Esophagus muscularis mucosa (tissue), 4 donors: ENCODE measurements at places on chromosomes 2 and 18. TPM values are rescaled to one million over a fixed set of nuclear protein-coding genes. Genes with fewer than 3 reads are reported as not detected.
A peak's percentile ranks its signal among the peaks of the same experiment; 100 is the strongest.

REG1B gene
- total RNA-seq, result not detected

GRCh38 chr18:35489913-35490490 lies 7.8 kb downstream of the INO80C start:
- no peaks in the 10 kb centered on the region for H3K36me3 ChIP-seq
- H3K4me1 ChIP-seq, result peaks cover 23% of the 10 kb centered on the region
- DNase-seq, result peak; percentile 75

DNA sequence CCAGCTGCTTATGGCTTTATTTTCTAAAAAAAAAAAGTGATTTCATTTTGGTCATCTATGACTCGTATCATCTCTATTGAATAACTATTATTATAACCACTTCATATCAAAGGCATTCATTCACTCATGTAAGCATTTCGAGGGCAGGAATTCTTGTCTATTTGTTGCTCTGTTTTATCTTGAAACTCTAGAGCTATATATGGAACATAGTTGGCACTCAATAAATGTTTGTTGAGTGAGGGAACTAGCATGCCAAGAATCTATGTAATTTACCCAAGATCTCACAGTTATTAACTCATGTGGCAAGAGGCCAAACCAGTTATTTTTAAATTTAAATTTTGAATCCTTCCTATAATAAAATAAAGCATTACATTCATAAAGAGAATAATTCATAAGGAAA lies 470.1 kb downstream of the TMX3 start:
- DNase-seq, result no peak
- no peaks in the 10 kb centered on the region for H3K36me3 ChIP-seq
- no peaks in the 10 kb centered on the region for H3K27me3 ChIP-seq
- H3K27ac ChIP-seq, result no peak overlapping the region
- H3K4me1 ChIP-seq, result no peaks in the 10 kb centered on the region

LINC00305 gene
- total RNA-seq, result not detected

RNF144A gene
- 5.4 TPM for total RNA-seq

DNA sequence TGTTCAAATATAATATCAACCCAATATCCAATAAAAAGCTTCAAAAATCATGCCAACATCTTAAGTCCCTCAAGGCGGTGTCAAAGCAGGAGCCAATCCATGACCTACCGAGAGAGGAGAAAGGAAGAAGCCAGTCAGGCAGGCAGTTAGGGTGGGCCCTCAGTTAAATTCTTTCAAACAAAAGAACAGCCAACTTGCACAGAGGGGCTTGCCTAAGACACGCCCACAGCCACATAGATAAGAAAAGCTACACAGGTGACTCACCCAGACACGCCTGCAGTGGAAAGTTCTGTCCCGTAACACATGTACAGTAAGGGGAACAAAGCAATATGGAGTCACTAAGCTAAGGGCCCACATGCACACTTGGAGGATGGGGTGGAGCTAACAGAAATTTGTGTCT lies 61.3 kb downstream of the SP110 start:
- no peaks in the 10 kb centered on the region for H3K27me3 ChIP-seq
- no peaks in the 10 kb centered on the region for H3K36me3 ChIP-seq

LAMA3 gene
- total RNA-seq, result 12.9 TPM

RGPD3 gene
- total RNA-seq, result 0.42 TPM

DNA sequence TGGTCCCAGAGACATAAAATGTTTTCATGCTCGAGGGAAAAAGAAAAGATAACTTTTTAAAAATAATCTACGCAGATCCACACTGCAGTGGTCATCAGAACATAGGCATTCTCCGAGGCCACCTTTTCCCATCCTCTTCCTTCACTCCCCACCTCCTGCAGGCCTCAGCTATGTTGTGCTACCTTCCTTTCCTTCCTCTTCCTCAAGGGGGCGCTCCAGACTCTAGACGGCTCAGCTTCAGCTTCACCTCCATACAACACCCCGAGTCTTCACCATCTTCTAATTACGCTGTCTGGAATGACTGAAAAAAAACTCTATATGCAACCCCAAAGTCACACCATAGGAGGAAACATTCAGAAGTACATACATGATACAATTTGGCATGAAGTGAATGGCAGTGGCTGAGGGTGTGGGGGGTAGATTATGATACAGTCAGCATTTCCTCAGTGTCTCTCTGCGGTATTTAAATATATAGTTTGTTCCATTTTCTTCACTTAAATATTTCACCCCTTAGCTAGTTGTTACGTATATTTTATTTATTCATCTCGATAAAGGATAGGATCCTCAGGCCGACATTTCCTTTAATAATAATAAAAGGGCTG lies 583.6 kb downstream of the IRS1 start:
- no peaks in the 10 kb centered on the region for H3K27me3 ChIP-seq
- H3K4me3 ChIP-seq, result no peak overlapping the region
- no peaks in the 10 kb centered on the region for H3K36me3 ChIP-seq
- DNase-seq, result no peak

MDH1B gene
- 0.19 TPM for total RNA-seq

RUFY4 gene
- total RNA-seq, result not detected

M1AP gene
- not detected for total RNA-seq

DNA sequence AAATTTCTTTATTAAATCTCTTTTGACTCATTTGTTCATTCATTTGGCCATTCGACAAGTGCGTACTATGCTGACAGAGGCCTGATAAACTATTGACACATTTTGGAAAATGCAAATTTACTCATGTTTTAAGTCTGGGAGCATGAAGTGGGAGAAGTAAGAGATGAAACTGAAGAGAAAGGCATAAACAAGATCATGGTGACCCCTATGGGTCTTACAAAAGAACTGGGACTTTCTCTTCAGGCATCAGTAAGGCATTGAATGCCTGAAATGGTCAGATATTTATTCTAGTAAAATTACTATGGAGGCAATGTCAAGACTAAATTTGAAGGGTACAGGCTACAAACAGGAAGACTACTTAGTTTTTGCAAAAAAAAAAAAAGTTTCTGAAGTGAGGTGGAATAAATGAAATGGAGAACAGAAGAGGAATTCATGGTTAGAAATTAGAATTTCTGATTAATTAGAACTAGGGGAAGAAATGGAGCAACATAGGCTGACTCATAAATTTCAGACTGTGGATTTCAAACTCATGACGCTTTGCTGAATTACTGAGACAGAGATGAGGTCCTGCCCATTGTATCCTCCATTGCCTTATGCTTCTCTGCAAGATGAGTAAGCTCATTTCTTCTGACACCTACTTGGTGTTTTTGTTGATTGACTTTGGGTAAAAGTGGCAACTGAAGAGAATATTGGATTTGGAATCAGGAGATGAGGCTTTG lies 32.7 kb downstream of the VSNL1 start:
- no peaks in the 10 kb centered on the region for H3K36me3 ChIP-seq
- DNase-seq, result no peak
- no peak overlapping the region for H3K4me3 ChIP-seq
- no peaks in the 10 kb centered on the region for H3K27me3 ChIP-seq
- H3K4me1 ChIP-seq, result peaks cover 10% of the 10 kb centered on the region
- H3K27ac ChIP-seq, result no peak overlapping the region

SERTAD2 gene
- total RNA-seq, result 15.2 TPM

DNA sequence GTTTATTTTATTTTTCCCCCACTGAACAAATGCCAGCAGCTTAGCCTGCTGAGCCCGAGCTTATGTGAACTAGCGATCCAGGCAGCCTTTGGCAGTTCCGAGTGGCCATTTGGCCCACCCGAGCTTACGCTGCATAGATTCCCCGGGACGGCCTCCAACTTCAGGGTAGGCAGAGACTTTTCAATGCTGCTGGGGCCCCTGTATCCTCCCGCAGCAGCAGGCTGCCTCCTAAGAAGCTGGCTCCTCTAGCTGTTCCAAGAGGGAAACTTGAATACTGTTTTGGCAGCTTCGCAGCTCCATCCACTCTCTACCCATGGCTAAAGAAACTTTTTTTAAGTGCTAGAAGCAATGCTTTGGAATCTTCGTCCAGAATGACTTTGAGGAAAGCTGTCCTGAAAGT lies 295.2 kb downstream of the SS18 start:
- no peaks in the 10 kb centered on the region for H3K36me3 ChIP-seq
- H3K4me3 ChIP-seq, result no peak overlapping the region
- H3K27me3 ChIP-seq, result no peaks in the 10 kb centered on the region
- no peak overlapping the region for H3K27ac ChIP-seq
- no peaks in the 10 kb centered on the region for H3K4me1 ChIP-seq

CD226 gene
- total RNA-seq, result 0.26 TPM

DNA sequence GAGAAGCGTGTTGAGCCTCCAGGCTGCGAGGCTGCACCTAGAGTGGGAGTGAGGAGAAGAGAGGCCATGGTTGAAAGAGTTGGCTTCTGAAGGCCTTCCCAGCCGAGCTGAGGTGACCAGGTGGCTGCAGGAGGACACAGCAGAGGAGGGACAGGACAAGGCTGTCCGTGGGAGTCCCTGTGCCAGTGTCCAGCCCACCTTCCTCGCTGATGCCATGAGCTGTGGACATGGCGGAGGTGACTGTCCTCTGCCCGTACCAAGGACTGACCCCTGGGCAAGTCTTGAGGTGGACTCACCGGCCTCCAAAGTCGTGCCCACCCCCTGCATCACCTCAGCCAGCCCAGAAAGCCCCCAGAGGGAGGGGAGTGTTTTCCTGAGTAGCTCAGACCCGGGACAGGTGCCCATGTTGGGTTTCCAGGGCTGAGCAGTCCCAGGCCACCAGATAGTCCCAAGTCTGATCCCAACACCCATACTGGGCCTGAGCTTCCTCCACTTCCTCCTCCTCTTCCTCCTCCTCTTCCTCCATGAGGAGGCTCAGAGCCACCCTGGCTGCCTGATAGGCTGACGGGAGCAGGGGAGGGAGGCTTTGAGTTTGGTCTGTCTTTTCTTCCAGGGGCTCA lies 43.0 kb upstream of the FOSL2 start:
- H3K27ac ChIP-seq, result no peak overlapping the region
- H3K4me3 ChIP-seq, result no peak overlapping the region
- no peaks in the 10 kb centered on the region for H3K27me3 ChIP-seq
- DNase-seq, result no peak
- H3K4me1 ChIP-seq, result no peaks in the 10 kb centered on the region

DNA sequence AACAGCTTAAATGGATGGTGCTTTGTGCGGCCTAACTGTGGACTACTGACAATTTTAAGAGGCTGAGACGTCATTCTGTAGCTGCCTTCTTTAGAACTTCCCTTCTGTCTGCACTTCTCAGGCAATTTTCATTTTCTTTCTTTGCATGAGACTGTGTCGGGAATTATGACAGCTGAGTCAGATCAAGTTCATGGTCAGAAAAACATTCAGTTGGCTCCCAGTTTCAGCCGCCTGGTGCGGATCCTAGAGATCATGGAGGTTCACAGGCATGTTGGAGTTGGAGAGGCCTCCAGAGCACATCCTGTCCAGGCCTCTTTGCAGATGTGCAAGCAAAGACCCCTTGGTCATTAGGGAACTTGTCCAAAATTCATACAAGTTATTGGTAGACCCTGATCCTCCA lies 135.0 kb downstream of the TANC1 start:
- H3K36me3 ChIP-seq, result peaks cover 3% of the 10 kb centered on the region
- H3K27me3 ChIP-seq, result no peaks in the 10 kb centered on the region
- peaks cover 20% of the 10 kb centered on the region for H3K4me1 ChIP-seq
- no peak overlapping the region for H3K27ac ChIP-seq

DNA sequence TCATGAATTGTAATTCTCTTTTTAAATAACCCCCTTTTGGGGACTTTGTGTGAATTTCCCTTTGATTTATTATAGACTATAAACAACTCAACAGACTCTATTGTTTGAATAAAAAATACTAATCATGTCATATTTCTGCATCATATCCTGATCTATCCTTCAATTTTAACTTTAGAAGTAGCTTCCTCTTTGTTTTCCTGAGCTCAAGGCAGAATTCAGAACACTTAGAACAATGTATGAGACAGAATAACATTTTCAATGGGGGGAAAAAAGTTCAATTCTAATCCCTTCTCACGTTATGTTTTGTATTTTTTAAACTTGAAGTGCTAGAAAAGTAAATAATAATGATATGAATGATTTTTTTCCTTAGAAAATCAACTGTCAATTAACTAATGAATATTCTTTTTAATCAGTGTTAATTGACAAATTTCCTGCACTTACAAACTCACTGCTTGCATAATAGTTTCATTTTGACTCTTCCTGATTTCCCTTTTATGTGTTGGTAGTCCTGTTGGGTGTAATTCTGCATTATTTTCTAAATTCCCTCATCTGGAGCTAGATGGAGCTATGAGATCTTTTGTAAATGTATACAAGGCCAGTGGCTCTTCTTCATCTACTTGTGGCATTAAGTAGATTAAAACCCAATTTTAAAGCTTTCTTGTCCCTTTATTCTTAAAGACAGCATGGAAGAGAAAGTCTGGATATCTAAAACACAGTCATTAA lies 326.1 kb downstream of the PARD3B start:
- H3K4me3 ChIP-seq, result no peak overlapping the region
- no peak overlapping the region for H3K27ac ChIP-seq
- no peaks in the 10 kb centered on the region for H3K36me3 ChIP-seq
- H3K27me3 ChIP-seq, result no peaks in the 10 kb centered on the region

DNA sequence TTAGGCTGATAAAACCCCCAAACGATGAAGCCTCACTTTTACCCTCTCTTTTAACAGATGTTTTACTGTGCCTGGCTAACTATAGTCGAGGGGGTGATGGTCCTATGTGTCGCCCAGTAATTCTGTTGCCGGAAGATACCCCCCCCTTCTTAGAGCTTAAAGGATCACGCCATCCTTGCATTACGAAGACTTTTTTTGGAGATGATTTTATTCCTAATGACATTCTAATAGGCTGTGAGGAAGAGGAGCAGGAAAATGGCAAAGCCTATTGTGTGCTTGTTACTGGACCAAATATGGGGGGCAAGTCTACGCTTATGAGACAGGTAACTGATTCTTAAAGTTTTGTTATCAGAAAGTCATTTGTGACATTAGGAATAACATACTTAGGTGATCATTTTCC lies 20.4 kb downstream of the MSH6 start:
- no peaks in the 10 kb centered on the region for H3K27me3 ChIP-seq
- H3K27ac ChIP-seq, result no peak overlapping the region

- H3K36me3 ChIP-seq, result no peaks in the 10 kb centered on the region
- H3K4me3 ChIP-seq, result no peak overlapping the region
- no peak overlapping the region for H3K27ac ChIP-seq
- H3K4me1 ChIP-seq, result no peaks in the 10 kb centered on the region
- DNase-seq, result no peak
Measured at GRCh38 chr2:68487773-68488355, 20.5 kb downstream of the APLF start.

GRCh38 chr2:233413559-233414272 lies 59.4 kb downstream of the DGKD start:
- H3K27ac ChIP-seq, result peak overlapping the region; percentile 23
- peaks cover 48% of the 10 kb centered on the region for H3K4me1 ChIP-seq
- no peaks in the 10 kb centered on the region for H3K36me3 ChIP-seq
- no peak overlapping the region for H3K4me3 ChIP-seq

DNA sequence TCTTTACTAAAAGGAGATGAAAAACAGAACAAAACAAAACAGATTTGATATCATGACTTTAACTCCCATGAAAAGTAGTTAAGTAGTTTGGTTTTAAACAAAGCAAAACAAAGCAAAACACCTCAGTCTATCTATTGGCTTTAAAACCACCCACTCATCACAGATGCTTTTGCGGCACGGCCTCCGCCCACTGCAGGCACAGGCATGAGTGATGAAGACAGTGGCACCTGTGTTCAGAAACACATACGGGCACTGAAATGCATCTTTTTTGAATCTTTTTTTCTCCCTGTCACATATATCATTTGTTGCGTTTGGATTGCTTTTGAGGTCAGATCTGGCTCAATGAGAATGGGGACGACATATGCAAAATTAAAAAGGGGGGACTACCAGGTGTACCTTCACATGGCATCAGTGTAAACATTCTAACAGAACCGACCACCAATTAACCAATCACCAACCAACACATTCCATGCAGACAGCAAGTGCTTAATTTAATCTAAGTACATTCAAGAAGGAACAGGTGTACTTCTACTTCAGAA lies 147.4 kb upstream of the REV1 start:
- H3K4me3 ChIP-seq, result no peak overlapping the region
- H3K4me1 ChIP-seq, result peaks cover 26% of the 10 kb centered on the region
- no peak overlapping the region for H3K27ac ChIP-seq
- H3K27me3 ChIP-seq, result no peaks in the 10 kb centered on the region

GRCh38 chr18:41949206-41949920 lies 5.7 kb upstream of the PIK3C3 start:
- H3K4me3 ChIP-seq, result no peak overlapping the region
- H3K4me1 ChIP-seq, result no peaks in the 10 kb centered on the region
- H3K27ac ChIP-seq, result no peak overlapping the region
- no peak for DNase-seq
